Effector memory CD4-positive, alpha-beta T cell (primary cell): ENCODE measurements at places on chromosomes 12 and 14.

DNA sequence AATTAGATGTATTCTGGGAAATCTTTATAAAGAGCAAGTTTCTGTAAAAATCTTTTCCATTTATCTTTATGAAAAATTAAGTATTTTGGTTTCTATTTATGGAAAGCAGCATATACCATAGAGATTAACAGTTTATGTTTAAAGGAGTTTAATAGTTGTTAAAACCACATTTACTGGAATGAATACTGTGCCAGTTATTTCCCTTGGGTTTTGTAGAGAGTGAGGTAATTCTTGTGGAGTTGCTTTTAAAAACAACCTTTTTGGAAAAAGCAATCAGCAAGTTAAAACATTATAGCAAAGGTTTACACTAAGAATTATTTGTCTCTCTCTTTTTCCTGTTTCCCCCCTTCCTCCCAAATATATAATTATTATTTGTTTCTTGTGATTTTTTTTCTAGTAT, 34.9 kb downstream of the AEBP2 start:
- DNase-seq, result no peak

- DNase-seq, result no peak
Measured at GRCh38 chr12:120998435-120998834, 17.9 kb downstream of the C12orf43 start.

DNA sequence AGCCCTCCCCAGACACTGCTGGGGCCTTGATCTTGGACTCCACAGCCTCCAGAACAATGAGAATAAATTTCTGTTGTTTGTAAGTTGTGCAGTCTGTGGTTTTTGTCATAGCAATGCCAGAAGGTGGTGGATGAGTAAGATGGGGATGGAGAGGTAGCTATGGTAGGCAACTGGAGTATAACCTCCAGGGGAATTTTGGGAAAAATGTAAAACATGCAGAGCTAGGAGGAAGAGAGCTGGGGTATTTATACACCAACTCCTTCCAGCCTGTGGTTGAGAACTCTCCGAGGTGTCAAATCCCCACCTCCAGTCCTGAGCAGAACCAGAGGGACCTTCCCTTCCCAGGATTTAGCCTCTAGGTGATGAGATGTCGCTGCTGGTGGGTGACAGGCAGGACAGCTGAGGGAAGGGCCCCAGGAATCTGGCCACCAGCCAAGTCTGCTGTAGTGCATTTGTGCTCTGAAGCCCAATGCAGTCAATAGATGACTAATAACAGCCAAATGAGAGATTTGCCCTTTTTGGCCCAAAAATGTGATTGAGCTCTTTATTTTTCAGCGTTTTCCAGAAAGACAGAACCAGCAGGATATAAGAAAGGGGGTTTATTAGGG, 19.1 kb upstream of the CEP170B start:
- DNase-seq, result no peak

DNA sequence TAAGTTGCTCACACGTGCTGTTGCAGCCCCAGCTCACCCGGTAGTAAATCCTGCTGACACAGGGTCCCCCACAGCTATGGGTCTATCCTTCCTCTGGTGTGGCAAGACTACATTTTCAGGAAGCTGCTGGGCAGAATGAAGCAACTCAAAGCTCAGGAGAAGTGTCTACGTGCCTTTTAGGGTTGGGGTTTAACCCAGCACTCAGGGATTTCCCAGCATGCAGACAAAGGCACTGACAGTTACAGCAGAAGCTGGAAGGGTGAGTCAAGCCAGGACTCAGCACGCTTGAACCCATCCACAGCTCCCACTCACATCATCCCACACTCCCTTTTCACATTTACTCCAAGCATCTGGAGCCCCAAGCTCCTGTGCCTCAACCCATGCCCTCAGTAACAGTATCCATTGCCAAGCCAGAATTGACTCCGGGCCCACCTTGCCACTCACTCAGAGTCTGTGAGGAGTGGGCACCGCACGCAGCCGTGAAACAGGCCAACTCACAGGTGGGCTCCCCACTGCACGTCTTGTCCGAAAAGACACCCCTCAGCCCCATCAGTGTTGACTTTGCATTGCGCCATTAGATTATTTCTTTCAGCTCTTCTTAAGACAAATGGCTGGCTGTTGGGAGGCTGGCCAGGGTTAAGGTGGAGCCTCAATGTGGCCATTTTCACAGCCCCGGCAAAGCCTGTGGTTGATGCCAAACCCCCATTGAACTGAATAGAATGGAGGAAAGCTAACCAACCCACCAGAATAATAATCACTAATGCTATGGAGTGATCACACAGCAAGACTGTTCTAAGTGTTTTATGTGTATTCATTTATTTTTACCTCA, 59.6 kb downstream of the ZFP36L1 start:
- no peak for DNase-seq

- no peak for DNase-seq
Measured at GRCh38 chr14:104991896-104992230, 6.3 kb downstream of the CLBA1 start.

DNA sequence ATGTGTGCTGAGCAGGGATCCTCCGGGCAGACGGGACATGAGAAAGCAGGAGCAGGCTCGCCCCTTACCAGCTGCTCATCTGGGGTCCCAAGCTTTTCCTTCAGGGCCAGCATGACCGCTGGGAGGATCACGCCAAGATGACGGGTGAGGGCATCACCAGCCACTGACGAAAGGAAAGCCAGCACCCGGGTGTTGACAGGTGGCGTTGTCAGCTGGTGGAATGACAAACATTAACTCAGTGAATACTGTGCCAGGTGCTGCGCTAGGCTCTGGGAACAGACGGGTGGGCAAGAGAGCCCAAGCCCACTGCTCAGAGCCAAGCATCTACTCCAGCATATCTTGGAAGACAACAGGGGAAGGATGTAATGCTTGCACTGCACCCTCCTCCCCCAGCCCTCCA, 21.3 kb upstream of the RAB35 start:
- DNase-seq, result no peak

- no peak for DNase-seq
Measured at GRCh38 chr12:100267603-100268281, 765 bp downstream of the SCYL2 start.

- DNase-seq, result no peak
Measured at GRCh38 chr12:25558586-25558985, 5.5 kb upstream of the LMNTD1 start.

DNA sequence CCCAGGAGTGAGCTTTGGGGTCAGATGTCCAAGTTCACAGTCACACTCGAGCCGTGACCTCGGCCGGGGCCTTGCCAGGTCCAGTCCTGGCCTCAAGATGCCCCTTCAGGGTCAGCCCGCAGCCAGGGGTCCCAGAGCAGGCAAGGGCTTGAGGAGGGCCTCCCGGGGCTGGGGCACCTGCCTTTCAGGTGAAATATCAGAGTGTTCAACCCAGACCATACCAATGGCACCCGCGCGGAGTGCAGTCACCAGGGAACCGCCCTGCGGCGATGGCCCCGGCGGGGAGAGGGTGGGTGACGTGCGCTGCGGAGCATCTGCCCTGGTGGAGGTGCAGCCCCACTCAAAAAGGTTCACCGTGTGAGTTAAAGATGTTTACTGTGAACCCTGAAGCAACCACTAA, 16.9 kb downstream of the LRCOL1 start:
- no peak for DNase-seq

- DNase-seq, result peak; percentile 74
Measured at GRCh38 chr12:107092669-107093416, 506 bp downstream of the CRY1 start.

GRCh38 chr14:30271811-30272323, 287.1 kb upstream of the G2E3 start:
- DNase-seq, result no peak

GRCh38 chr12:121064116-121064515, 25.1 kb upstream of the OASL start:
- DNase-seq, result no peak

- no peak for DNase-seq
Measured at GRCh38 chr14:45084946-45085346, 1.0 kb downstream of the PRPF39 start.

DNA sequence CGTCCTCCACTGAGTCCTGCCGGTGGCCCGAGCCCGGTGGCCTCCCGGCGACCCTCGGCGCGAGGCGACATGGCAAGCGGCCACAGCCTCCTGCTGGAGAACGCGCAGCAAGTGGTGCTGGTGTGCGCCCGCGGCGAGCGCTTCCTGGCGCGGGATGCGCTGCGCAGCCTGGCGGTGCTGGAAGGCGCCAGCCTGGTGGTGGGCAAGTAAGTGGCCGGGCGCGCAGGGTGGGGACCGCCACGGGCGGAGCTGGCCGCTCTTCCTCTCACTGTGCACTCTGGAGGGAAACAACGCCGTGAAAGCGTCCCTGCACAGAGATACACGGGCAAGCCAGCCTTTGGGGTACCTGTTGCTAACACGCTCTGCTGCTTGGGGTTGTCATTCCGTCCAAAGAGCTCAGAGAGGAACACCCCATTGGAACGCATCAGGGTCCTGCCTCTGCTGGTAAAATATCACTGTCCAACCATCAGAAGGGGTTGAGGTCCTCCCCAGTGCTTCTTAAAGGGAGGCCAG, at the start of gene AMDHD1:
Gene AMDHD1 (plus strand): TSS at position 2 of the 513 bp plus-strand sequence. CDS start 68 bp downstream, at position 70.
- peak; percentile 35 for DNase-seq

- no peak for DNase-seq
Measured at GRCh38 chr14:25833341-25834126, 764.3 kb downstream of the NOVA1 start.

- no peak for DNase-seq
Measured at GRCh38 chr14:91750634-91751198, 18.8 kb upstream of the CATSPERB start.

GRCh38 chr12:122834104-122834920, 945 bp upstream of the HIP1R start:
- DNase-seq, result no peak

DNA sequence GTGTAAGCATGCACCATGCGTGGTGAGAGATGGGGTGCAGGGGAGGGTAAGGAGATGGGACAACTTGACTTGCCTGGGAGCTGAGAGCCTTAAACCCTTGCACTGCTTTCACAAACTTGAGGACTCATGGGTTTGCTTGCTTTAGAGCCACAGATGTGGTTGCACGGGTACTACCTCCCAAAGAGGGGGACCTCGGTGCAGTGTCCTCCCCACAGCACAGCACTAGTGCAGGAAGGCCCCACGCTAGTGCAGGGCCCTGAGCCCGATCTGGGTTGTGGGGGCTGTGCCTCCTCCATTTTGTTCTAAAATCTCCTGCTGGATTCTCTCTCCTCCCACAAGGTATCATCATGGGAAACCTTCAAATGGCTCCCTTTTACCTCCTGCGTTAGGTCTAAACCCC, 11.2 kb downstream of the KRT72 start:
- DNase-seq, result no peak

DNA sequence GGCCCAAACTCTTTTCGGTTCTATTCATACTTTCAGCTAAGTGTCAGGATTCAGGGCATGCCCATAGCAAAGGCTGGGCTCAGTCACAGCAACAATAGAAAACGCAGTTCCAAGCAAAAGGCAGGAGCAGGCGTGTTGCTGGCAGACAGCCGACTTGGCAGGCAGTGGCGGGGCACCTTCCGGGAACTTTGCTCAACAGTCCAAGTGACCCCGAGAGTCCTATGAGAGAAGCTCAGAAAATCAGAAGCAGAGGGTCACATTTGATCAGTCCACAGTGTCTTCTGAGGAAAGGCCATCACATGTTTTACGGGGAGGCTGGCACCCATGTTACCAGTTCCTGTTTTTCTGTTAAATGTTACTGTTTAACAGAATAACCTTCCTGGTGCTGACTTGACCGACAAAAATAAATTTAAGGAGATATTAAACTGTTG, 115.0 kb downstream of the DACT1 start:
- DNase-seq, result no peak

GRCh38 chr14:76123426-76124225, 28.1 kb upstream of the GPATCH2L start:
- DNase-seq, result no peak

GRCh38 chr14:52954346-52955214, 3.7 kb upstream of the FERMT2 start:
- DNase-seq, result no peak

DNA sequence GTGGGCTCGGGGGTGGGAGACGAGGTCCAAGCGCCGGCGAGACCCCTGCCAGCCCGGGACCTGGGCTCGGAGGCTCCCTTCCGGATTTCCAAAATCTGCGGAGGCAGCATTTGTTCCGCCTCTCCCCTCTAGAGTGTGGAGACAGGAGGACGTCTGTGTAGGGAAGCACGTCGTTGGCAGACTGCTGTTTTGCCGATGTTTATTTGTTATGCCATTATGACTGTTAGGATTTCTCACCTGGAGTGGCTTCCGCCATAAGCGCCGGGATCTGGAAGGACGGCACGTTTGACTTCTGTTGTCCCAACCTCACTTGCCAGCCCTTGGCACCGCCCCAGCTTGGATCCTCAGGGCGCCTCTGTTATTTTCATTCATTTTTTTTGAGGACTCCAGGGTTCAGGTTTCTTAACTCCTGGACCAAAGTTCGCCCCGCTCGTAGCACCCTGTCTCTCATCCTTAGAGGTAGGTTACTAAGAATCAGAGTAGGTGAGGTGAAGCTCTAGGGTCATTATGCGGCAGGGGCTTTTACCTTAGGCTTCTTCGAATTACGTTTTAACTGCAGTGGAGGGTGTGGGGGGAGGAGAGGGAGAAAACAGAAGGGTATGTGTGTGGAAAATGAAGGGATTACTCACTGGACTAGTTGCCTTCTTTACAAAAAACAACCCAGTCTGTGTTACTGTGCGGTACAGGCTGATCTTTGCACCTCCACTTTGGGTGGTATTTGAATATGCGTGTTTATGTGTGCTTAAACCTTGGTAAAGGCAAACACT, 547 bp upstream of the PYGL start:
- no peak for DNase-seq

GRCh38 chr14:91289464-91289863, 45.0 kb upstream of the GPR68 start:
- DNase-seq, result no peak

- DNase-seq, result no peak
Measured at GRCh38 chr14:92993302-92993701, 70.4 kb downstream of the CHGA start.

- DNase-seq, result no peak
Measured at GRCh38 chr14:59698793-59699192, 122.2 kb upstream of the CCDC175 start.

- DNase-seq, result no peak
Measured at GRCh38 chr14:56324856-56325699, 206.9 kb downstream of the PELI2 start.

DNA sequence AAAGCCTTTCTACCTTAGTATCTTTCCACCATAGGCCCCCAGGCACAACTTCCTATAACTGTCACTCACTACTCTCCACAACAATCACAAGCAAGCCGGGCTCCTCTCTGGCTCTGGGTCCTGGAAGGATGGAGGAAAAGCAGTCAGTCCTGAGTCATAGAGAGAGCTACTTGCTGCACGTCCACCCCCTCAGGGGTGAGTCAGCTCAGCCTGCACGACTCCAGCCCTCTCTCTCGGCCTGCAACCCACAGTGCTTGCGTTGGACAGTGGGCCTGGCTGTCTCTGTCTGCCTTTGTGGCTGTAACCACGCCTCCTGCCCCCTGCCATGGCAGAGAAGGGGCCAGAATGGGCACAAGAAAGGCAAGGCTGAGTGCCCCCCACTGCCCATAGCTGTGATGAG, 154.1 kb upstream of the FKBP4 start:
- DNase-seq, result no peak
